Mesenteric fat pad (tissue), 1 donor: ENCODE measurements at places on chromosomes 2 and 18. TPM values are rescaled to one million over a fixed set of nuclear protein-coding genes. Genes with fewer than 3 reads are reported as not detected.

- no peak for DNase-seq
These were observed 307.9 kb upstream of the MEIS1 start for GRCh38 chr2:66127061-66127460.

DNA sequence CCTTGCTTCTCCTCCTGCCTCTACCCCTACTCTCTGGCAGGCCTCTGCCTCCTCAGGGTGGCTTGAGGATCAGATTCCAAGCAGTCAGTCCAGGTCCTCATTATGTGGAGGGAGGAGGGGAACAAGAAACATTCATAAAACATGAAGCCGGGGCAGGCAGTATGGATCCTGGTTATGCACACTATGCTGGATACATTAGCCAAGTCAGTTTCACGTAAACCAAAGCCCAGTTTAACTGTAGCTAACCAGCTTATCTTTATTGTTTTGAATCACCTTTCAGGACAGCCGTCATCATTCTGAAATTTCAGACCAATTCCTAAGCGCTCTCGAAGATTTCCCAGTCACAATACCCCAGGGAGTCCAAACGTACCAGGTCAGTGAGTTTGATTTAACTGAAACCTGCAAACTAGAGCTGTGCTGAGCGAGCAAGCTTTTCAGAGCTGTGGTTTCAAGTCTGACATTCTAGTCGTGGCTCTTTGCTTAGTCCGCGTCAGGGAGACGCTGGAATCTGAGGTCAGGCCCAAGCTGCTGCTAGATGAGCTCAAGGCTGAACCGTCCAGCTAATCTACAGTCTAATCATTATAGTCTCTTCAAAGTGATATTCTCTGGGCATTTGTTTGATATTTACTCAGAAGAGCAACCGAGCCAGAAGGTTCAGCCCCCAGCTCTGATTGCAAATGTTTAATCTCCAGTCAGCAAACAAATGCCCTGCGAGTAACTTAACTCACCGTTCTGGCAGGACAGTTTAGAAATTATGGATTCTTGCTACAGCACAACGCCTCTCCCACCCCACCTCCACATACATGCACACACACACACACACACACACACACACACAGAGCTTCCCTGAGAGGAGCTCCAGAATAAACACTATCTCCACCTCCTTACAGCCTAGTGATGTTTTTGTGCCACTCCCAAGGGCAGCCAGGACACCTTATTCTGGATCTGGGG, 63.8 kb upstream of the BZW1 start:
- DNase-seq, result no peak

- no peak for DNase-seq
These were observed 3.0 kb upstream of the INPP1 start for GRCh38 chr2:190340369-190340768.

SELENOI gene
- total RNA-seq, result 18.7 TPM

DNA sequence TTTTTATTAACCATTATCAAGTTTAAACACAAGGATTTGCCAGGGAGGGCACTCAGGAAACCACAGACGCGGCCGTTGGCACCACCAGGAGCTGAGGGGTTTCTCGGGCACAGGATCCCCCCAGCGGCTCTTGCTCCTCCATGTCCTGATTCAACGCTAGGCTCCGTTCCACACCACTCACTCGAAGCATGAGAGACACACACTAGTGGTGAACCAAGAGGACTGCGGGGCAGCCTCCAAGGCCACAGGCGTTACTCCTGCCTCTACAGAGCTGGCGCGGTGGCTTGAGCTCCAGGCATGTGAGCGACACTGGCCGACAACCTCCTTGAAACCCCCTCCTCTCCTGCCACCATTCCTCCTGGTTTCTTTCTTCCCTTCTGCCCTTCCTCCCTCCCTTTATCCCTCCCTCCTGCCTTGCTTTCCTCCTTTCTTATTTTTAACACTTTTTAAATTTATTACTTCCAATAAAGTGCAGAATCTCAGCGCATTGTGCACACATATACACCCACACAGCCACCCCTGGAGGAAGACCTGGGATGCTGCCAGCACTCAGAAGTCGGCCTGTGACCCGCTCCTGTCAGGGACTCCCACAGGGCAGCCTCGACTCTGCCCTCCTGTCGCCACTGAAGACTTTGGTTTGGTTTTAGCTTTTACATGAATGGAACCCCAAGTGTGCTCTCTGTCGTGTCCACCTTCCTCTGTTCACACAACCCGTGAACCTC, 21.7 kb downstream of the COX7A2L start:
- no peak for DNase-seq

- no peak for DNase-seq
These were observed 79.1 kb downstream of the FAM168B start for GRCh38 chr2:131014141-131014540.

ANKRD30BL gene
- total RNA-seq, result not detected

DNA sequence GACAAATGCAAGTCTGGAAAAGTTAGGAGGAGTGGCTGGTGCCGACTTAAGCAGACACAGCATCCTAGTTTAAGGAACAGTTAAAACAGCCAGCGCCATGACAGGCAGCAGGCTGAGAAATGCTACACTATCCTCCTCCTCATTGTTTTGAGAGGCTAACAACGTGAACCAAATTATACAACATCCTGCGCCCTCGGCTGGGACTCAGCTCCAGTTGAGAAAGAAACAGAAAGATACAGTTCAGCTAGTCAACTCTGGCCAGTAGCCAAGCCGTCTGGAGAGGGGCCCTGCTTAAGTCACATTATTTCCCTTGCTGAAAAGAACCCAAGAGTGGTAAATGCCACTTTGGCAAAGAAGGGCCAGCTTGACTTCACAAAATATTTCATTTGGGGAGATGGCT, 90.2 kb downstream of the BCL11A start:
- DNase-seq, result no peak

DNA sequence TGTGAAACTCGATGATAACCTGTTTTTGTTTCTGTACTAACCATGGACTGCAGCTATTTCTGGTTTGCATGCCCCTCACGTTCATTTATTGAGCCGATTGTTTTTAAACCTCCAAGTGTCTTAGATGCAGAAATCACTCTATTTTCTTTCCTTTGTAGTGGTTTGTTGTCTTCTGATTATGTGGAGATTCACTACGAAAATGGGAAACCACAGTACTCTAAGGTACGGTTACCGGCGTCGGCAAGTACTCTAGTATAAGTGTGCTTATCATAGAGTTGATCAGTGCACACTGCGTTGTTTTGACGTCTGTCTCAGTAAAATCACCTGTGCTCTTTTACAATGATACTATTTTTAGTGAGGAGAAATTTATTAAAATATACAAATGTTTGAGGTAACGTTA, 87.4 kb downstream of the ADAM23 start:
- no peak for DNase-seq

DNA sequence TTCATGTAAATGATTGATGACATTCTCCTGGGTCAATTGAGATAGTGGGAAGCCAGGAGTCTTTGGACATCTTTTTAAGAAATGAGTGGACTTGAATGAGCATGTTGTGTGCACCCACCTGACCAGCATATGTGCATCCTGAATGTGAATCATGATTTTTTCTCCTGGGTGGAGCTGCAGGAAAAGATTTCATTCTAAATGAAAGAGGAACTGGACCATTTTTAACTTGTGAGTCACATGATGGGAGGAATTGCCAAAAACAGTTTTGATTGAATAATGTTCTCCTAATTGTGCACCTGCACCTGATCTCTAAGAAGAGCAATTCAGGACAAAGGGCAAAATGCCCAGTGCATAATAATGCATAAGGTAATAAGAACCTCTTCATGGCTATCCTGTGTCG, 32.3 kb downstream of the COPS8 start:
- no peak for DNase-seq

RND3 gene
- 225 TPM for total RNA-seq

UBE2F gene
- 58.8 TPM for total RNA-seq

SERPINB10 gene
- not detected for total RNA-seq

- DNase-seq, result no peak
These were observed 55.3 kb downstream of the TSHZ1 start for GRCh38 chr18:75265872-75266271.

UPP2 gene
- total RNA-seq, result not detected

DNA sequence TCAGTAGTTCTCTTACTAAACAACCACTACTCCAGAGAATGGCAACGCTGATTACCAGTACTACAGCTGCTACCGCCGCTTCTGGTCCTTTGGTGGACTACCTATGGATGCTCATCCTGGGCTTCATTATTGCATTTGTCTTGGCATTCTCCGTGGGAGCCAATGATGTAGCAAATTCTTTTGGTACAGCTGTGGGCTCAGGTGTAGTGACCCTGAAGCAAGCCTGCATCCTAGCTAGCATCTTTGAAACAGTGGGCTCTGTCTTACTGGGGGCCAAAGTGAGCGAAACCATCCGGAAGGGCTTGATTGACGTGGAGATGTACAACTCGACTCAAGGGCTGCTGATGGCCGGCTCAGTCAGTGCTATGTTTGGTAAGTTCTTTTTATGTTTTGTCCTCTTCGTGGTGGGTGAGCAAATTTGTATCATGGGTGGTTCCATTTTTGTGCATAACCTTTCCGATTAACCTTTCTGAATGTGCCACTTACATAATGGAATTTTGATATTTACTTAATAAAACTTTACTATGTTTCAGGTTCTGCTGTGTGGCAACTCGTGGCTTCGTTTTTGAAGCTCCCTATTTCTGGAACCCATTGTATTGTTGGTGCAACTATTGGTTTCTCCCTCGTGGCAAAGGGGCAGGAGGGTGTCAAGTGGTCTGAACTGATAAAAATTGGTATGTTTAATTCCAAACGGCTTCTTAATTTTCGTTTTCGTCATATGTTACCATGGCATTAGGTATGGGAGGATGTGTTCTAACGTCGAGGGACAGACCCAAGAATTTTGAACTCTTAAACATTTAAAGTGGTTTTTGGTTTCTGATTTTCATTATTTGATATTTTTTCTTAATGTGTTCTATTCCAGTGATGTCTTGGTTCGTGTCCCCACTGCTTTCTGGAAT, 1.3 kb downstream of the SLC20A1 start:
- no peak for DNase-seq

DNA sequence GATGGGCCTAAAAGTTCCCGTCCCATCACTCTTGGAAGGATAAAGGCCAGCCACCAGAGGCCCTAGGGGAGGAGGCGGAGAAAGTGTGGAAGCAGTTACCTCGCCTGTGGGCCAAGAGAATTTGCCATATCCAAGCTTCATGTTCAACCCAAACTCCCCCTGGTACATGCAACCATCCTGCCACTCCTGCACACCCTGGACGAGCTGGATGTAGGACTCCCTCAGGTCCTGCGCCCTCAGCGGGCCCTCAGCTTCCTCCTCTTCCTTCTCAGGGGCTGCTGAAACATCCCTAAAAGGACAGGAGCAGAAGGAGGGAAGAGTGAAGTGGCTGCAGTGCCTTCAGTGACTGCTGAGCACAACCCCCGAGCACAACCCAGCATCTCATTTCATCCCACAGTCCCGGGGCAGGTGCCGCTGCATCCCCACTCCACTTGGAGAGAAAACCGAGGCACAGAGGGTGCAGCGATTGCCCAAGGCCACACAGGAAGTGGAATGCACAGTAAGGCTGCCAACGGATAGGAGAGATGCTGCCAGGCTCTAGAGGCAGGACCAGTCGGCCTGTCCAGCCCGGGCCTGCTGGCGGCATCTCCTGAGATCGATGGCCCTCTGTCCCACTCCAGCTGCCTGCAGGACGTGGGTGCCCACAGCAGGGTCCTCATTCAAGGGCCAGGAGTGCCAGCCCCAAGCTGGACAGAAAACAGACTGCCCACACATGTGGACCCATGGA, 2.9 kb downstream of the ANKMY1 start:
- DNase-seq, result no peak

GRCh38 chr18:8786483-8787370, 81.4 kb downstream of the MTCL1 start:
- no peak for DNase-seq

DNA sequence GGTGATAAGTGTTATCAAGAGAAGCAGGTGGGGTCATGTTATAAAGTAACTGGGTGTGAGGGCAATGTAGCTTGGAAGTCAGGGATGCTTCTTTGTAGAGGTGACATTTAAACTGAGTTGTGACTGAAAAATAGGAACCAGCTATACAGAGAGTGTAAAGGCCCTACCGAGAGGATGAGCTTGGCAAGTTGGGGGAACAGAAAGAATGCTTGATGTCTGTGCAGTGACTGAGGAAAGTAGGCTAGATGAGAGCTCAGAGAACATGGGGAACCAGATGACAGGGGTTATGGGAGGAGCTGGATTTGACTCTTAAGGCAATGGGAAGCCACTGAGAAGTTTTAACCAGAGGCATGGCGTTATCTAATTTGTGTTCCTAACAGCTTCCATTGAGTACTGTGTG, 115.3 kb downstream of the DOCK10 start:
- DNase-seq, result no peak
